NCI-H2029 treated with DMSO at 0.1 percent for 48 hours (cell line): ENCODE measurements at places on chromosomes 1 and 21.

- DNase-seq, result peak; percentile 57
These were observed 27.3 kb downstream of the EIF4G3 start for GRCh38 chr1:21149430-21149854.

- DNase-seq, result no peak
These were observed 25.7 kb downstream of the PRMT2 start for GRCh38 chr21:46661211-46661625.

- no peak for DNase-seq
These were observed 16.1 kb downstream of the UBIAD1 start for GRCh38 chr1:11289064-11289463.

GRCh38 chr1:200154069-200154767 lies 126.7 kb downstream of the NR5A2 start:
- no peak for DNase-seq

- DNase-seq, result no peak
These were observed 22.5 kb downstream of the DMAP1 start for GRCh38 chr1:44235808-44236207.

DNA sequence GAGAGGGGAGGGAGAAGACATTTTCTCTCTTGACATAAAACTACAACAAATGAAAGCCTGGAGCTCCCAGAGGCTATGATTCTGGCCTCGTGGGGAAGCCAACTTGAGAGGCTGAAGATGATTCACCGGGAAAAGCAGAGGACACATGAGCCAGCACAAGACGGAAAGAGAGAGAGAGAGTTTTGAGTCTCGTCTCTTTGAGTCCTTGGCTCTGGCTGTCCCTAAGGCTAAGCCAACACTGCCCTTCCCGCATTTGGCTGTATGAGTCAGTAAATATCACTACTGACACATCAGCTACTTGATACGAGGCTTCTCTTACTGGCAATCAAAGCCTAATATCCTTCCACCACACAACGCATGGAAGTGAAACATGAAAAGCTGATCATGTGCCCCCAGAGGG lies 95.5 kb downstream of the GRIK3 start:
- no peak for DNase-seq

DNA sequence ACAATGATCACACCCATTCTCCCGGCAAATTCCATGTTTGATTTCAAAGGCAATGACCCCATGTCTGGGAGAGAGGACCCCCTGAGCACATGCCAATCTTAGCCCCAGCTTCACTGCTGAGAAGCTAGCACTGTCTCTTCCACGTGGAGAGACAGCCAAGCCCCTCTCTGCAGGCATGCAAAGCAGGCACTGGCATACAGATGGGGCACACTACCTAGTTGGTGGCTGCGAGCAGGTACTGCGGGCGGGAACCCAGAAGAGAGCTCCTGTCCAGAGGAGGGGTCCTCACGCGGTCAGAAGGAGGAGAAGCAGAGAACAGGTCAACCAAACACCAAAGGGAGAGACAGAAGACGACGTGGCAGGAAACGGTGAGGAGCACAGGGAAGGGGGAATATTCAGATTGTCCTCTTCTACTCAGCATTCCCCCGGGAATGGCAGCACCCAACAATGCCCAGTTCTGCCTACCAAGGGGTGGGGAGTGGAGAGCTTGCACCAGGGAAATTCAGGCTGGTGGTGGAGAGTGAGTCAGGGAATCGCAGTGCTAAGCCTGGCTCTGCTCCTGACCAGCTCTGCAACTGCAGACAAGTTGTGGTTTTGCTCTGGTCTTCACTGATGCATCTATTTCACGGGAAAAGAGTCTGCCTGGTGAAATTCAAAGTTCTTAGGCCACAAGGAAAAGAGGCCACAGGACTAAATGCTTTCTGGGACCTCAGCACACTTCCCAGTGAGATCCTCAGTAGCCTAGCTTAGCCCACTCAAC lies 48.1 kb upstream of the GOLT1A start:
- DNase-seq, result no peak

DNA sequence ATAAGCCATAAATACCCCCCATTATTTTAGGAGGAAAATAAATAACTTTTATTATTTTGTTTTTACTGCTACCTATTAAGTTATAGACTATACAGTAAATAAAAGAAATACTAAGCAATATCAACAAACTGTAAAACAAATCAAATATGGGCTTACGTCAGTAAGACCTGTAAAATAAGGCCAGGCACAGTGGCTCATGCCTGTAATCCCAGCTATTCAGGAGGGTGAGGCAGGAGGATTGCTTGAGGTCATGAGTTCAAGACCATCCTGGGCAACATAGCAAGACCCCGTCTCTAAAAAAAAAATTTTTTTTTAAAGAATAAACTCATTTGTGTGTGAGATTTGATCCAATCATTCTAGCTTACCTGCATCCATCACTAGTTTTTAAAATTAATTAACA lies 17.8 kb downstream of the EGLN1 start:
- no peak for DNase-seq

DNA sequence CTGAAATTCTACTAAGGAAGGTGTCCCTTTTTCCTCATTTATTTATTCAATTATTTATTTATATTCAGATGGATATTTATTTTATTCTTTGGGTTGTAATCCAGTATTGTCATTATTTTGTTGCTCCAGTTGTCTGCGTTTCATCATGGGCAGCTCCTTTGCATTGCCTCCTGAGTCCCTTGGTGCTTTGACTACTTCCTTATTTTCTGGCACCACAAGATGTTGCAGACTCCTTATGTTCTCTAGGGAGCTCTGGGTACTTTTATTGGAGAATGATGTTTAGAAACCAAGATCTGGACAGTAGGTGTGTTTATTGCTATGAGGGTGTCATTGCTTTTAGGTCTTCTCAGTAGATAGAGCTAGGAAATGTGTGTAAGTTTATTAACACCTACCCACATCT lies 59.9 kb upstream of the ERRFI1 start:
- DNase-seq, result no peak

- peak; percentile 47 for DNase-seq
These were observed 8.7 kb upstream of the PIK3C2B start for GRCh38 chr1:204503122-204503912.

DNA sequence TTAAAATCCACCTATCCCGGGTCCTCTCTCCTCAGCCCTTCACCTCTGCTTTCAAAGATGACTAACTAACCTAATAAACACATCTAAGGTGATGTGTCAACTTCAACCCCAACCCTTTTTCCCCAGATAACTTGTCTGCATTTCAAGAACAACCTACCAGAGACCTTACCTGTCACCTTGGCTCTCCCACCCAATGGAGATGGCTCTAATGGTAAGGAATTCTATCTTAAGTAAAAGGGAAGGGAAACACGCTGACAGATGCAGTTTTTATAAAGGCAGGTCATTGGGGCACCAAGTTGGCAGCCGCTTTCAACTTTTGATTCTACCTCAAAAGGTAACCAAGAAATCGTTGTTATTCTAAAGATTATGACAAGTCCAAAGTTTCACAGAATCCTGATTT lies 37.6 kb downstream of the MRPL39 start:
- no peak for DNase-seq

GRCh38 chr1:195590649-195591048 lies 1017.6 kb downstream of the KCNT2 start:
- no peak for DNase-seq

DNA sequence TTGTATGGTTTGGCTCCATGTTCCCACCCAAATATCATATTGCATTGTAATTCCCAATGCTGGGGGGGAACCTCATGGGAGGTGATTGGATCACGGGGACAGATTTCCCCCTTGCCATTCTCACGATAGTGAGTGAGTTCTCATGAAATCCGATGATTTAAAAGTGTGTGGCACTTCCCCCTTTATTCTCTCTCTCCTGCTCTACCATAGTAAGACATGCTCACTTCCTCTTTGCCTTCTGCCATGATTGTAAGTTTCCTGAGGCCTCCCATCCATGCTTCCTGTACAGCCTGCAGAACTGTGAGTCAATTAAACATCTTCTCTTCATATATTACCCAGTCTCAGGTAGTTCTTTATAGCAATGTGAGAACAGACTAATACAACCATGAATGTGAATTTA lies 211.6 kb upstream of the NR5A2 start:
- DNase-seq, result no peak

DNA sequence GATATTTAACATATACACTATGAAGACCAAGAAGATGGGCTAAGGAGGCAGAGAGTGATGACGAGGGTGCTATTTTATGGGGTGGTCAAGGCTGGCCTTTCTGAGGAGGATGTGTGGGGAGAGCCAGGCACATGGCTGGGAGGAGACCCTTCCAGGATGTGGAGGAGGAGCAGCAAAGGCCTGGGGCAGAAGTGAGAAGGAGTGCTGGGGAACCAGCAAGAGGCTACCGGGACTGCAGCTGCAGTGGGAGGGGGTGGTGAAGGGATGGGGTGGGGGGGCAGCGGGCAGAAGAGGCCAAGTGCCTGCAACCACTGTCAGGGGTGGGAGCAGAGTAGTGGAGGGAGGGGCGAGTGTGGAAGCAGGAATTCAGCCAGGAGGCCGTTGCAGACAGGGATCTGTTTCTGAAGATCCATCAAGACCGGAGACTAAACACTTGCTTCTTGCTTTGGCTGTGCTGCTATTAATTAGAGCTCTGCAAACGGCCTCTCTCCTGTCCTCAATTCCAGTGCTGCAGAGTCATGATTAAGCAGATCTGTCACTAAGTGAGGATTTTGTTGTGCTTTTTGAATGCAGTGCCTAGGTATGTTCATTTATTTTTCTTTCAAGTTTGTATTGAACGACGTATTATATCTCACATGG lies 89.9 kb downstream of the IER5 start:
- no peak for DNase-seq

- no peak for DNase-seq
These were observed 23.1 kb upstream of the DNASE2B start for GRCh38 chr1:84374991-84375696.

GRCh38 chr21:37183749-37184148 lies 83.4 kb downstream of the VPS26C start:
- DNase-seq, result no peak

DNA sequence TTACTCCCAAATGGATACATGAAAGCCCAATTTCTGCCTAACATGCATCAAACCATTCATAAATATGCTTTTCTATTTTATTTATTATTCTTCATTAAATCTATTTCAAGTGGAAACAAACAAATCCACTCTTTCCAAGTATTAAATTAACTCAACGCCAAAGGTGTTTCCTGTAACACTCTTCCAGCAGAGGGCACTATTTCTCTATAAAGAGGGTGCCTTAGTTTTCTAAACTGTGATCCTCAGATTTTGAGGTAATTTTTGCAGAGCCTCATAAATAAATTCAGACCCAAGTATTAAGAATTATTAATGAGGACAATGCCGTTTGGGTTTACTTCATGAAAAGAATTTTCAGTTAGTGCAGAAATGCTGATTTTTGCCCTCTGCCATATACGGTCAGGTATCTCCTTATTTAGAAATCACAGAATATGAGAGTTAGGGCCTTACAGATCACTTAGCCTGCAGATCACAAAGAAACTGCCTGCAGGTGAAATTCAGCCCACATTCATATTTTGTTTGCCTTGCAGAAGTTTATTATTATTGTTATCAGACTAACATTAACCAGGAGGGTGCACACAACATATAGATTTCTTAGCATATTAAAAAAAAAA lies 40.1 kb upstream of the MYSM1 start:
- DNase-seq, result peak; percentile 95

DNA sequence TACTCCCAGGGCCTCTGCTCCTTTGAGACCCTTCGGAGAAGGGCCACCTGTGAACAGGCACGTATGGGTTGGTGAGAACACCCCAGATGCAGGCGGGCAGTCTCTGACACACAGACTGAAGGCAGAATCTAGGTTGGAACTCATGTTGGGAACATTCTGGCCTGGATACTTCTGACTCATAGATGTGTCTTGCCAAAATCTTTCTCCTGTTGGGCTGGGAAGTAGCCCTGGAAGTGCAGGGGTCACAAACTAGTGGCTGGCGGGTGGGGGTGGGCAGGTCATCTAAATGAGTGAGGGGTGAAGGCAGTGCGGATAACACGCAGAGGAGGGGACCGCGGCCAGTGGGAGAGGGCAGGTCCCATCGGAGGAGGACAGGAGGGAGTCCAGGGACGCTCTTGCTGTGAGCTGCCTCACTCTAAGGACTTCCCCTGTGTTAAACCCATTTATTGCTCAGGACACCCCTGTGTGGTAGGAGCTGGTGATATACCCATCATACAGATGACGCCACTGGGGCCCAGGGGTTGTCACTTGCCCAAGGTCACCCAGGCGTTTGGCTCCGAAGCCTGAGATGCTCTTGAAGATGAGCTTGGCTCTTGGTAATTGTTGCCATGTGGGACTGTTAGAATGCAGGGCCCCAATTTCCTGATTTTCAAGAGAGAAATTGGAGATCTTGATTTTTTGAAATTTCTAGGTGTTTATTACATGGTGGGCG lies 181.0 kb downstream of the PTPRU start:
- no peak for DNase-seq

DNA sequence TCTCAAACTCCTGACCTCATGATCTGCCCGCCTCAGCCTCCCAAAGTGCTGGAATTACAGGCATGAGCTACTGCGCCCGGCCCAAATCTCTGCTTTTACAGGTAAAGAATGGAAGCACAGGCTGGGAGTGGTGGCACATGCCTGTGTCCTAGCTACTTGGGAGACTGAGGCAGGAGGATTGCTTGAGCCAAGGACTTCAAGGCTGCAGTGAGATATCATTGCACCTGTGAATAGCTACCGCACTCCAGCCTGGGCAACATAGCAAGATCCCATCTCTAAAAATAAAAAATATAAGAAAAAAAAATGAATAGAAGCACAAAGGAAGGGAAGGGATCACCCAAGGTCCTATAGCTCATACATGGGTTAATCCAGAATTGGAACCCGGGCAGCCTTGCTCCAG lies 15.0 kb downstream of the ALPL start:
- no peak for DNase-seq

DNA sequence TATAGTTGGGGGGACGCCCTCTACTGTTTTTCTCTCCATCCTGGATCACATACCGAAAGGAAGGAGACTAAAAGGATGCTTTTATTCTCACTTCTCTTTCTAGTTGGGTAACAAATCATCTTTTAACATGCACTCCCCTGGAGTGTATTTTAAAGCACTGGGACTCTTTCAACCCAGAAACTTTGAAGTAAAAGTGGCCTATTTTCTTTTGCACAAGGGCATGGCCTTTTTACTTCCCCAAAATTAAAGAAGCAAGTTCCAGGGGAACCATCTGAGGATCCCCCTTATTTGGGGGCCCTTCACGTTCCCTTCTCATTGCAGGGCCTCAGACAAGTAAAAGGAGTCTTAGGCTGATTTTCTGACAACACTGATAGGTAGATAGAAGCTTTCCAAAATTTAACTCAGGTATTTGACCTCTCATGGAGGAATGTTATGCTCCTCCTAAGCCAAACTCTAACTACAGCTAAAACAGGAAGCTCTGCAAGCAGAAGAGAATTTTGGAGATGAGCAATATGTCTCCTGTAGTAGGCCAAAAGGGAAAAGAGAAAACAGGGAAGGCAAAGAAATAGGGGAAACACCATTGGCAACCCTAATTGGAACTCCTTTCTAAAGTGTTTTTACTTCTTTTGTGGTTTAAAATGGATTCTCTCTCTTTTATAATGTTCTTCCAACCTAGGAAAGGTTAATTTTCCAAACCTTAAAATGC lies 8.9 kb upstream of the CD46 start:
- no peak for DNase-seq

DNA sequence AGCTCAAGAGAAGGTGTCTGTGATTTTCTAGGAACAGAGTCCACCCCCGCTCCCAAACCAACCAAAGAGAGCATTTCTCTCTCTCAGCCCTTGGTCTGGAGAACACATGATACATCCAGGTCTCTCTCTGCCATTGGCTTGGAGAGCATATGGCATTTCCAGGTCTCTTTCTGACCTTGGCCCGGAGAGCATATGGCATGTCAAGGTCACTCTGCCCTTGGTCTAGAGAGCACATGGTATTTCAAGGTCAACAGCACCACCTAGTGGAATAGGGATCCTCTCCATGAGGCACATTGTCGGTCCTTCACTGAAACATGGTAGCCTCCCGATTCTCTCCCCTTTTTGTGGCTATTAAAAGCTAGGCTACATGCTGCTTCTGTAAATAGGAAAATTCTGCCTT lies 437.7 kb upstream of the OLFM3 start:
- DNase-seq, result no peak
